ENCODE measurements at places on chromosomes 5 and 9.
A peak's percentile ranks its signal among the peaks of the same experiment; 100 is the strongest.

DNA sequence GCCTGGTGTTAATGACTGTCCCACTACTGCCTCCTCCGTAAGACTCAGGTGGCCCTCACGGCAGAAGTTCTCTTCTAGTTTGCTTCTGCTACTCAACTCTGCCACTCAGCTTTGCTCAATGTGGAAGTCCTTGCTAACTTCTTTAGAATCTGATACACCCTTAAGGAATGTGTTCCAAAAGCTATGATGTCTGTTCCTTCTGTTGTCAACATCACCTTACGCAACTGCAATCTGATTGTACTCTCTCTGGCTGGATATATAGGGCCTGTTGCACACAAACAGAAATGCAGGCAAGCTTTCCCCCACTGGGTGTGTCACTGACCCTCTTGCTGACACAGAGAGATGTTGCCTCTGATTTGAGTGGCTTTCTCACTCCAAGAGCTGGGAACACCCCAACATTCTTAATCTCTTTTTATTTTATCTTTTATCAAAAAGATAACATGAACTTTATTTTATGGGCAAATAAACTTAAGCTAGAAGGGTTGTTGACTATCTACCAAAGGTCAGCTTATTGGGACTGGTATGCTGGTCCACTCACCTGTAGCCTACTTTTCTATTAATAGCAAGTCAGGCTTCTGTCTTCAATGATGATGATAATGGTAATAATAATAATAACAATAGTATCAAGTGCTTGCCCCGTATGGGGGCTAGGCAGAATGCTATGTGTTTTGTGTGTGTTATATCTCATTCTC is 25.2 kb downstream of the TMEM252 start:
- no peak for DNase-seq

DNA sequence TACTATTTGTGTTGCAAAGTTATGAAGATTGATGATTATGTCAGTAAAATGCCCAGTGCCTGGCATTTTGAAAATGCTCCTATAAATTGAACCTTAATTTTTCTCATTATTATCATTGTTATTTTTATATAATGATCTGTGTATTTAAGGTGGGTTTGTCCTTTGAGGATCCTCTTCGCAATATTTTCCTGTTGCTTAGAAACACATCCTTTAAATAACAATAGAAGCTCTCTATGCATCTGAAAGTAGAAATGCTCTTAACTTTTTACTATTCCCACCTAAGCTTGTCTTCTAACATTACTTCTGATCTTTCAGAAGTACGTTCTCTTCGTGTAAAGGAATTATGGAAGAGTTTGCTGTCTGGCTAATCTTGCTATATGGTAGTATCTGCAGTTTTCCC is 214.7 kb upstream of the TLX3 start:
- no peak for DNase-seq

DNA sequence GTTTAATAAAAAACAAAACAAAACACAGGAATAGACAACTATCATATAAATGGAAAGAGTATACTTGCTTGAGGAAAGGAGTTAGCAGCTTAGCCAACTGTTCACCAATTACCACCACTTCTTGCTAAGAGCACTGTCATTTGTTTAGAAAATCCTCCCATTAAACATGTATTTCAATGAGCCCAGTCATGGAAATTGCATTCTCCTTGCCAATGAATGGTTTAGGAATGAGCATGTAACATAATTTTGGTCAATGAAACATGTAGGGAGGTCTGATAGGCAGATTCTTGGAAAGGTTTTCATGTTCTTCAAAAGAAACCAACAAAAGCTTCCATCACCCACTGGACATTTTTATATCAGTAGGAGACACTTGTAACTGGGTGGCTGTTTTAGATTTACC is 502.8 kb upstream of the PAPPA start:
- DNase-seq: no peak

- DNase-seq: peak; percentile 64
Observed at GRCh38 chr5:112012104-112012503, 255.1 kb upstream of the NREP start.

DNA sequence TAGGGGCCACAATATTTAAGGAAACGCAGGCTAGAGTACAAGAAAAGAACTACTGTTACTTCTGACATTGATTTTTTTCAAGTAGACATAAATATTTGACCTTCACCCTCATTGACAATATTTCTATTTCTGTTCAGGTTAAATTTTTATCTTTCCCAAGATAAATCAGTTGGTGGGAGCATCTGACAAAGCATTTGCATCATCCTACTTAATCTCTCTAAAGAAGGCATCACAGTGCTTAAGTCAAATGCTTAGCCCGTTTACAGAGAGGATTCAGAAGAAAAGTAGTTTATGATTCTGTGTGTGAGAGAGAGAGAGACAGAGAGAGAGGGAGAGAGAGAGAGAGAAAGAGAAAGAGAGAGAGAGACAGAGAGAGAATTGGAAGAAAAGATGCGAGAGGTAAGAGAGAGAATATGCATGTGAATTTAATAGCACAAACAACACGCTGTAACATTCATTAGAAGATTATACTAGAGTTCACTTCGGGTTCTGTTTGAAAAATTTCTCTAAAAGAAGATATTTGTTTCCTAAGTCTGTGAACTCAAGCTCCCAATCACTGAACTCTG is 1093.3 kb upstream of the CDH6 start:
- DNase-seq: no peak

DNA sequence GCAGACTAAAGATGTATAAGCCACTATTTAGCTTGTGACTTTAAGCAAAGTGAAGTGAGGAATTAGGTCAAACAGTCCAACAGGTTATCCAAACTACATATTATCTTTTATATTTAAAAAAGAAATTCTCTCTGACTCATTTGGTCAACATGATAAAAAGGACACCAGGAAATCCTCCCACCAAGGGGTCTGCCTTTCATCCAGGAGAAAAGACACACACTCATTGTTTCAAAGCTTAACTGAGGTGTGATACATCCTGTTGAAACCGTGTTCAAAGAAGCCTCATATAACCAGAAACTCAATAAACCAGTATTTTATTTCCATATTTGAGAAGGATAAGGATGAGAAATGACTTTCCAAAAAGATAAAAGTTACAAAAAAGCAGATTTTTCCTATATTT is 417.1 kb downstream of the HCN1 start:
- DNase-seq: no peak

DNA sequence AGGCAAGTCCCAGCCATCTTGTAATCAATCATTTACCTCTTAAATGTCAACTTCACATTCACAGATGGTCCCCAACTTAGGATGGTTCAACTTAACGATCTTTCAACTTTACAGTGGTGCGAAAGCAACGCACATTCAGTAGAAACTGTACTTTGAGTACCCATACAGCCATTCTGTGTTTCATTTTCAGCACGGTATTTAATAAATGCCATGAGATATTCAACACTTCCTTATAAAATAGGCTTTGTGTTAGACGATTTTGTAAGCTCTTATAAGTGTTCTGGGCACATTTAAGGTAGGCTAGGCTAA is 47.1 kb upstream of the ANGPTL2 start:
- no peak for DNase-seq

GRCh38 chr9:131645078-131645776 is 94.6 kb downstream of the RAPGEF1 start:
- peak; percentile 70 for DNase-seq

DNA sequence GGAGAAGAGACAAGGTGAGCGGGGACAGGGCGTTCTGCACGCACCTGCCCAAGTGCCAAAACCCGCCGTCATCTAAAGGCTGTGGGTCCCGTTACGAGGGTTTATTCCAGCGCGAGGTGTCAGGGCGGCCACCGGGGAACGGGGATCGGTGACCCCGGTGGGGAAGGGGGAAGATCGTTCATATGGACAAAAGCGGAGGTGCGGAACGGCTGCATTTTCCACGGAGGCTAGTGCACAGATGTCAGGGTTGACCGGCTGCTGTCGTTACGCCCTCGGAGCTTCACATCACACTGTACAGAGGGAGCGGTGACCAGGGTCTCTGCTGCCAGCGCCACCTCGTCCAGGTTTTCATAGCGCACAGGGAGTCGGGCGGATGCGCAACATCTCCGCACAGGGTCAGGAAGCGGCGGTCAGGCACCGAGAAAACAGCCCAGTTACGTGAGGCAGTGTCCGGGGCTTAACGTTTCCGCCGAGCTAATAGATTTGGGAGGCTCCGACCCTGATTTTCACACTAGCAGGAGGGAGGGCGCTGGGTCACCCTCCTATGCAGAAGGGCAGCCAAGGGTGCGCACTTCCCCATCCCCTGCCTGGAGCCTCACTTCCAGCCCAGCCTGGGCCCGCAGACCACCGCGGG is 13.5 kb downstream of the BTNL9 start:
- DNase-seq: no peak

GRCh38 chr9:121868626-121869025 is 217.2 kb downstream of the DAB2IP start:
- DNase-seq: no peak

GRCh38 chr5:1262381-1262780 is 32.5 kb downstream of the TERT start:
- DNase-seq: no peak

- DNase-seq: no peak
Observed at GRCh38 chr5:56412601-56413379, 179.7 kb upstream of the ANKRD55 start.

DNA sequence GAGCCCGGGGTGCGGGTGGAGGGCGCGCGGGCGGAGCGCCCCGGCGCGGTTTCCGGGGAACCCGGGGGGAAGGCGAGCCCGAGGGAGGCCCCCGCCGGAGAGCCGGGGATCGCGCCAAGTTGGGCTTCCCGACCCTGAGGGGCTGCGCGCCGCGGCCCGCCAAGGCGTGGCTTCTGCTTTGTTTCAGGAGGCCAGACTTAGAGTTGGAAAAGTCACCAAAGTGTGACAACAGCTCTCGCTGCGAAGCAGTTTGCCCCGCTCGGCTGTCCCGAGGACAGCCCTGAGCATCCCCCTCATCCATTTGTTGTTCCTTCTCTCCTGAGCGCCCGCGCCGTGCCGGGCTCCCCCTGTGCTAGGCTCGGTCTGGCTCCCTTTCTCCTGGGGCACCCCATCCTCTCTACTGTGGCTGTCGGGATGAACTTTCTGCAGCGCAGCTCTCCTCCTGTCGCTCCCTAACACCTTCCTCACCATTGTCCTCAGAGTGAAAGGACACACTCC is 410 bp downstream of the GLIPR2 start:
- peak; percentile 51 for DNase-seq

DNA sequence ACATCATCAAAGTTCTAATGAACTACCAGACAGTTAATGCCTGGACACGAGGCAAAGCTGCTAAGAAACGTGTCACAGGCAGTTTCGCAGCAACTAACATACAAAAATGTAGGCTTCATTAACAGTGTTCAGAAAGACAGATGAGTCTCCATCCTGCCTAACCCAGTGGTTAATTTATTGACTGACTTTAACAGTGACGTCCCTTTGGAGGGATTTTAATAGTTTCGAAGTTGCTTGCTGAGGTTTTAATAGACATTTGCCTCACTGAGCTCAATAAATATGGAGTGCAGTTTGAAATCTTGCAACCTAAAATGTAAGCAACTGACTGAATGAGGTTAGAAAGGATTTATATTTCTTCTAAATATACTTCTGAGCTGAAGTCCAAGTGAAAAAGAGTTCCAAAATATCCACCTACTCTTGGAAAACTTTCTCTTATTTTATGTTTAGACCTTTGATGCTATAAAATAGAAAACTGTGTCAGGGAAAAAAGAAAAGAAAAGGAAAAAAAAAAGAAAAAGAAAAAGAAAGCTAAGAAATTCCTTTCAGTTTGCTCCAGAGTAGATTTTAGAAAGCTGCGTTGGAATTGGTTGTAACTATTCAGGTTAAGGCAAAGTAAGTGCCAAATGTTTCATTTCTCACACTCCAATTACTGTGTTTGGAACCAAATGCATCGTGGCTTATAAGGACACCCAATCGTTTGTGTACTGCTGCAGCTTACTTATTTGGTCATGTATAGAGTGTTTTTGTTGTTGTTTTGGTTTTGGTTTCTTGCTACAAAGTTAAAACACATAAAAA is 2016.6 kb downstream of the MAT2B start:
- no peak for DNase-seq

Measured in tongue (tissue), 3 donors.